Stimulated activated CD8-positive, alpha-beta memory T cell treated with anti-CD3 and anti-CD28 coated beads, Interleukin-4, amount 100 ng/mL, for 4 hours (primary cell): ENCODE measurements at places on chromosomes 6 and 20.

DNA sequence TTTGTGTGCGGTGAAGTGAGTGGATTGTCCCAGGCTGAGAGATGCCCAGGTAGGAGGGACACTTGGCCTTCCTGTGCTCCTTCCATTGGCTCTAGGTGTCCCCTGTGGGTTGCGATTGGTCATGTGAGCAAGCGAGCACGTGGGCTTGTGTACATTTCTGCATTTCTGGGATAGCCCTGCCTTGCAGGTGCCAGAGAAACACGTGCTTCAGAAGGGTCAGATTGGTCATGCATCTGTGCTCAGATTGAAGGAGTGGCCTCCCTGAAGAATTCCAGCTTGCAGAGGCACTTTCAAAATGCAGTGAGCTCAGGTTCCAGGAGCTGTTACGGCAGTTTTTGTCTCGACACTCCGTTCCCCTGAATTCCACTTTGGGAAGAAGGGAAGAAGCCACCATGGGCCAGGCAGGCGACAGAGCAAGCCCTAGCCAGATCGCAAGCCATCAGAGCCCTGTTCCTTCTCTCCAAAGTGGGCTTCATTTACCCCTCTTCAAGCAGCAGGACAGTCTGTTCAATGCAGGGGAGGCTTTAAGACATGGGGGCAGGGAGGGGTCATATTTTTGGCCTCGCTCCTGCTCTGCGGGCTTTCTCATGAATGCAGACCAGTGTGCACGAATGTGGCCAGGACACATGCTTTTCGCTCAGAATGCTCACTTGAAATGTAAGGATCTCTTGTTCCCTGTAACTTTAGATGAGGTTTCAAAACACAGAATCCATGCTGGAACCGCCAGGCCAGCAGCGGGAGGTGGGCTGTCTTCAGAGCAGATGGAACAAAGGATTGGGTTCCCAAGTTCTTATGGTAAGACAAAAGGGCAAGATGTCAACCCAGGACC, 78.6 kb upstream of the AKAP12 start:
- no peak for DNase-seq

- peak; percentile 29 for DNase-seq
Observed at GRCh38 chr20:667351-668034, 8.1 kb downstream of the SCRT2 start.

- no peak for DNase-seq
Observed at GRCh38 chr20:22890594-22891300, 144.4 kb upstream of the SSTR4 start.

GRCh38 chr20:35673884-35674283, 9.2 kb upstream of the CPNE1 start:
- DNase-seq: no peak

- DNase-seq: no peak
Observed at GRCh38 chr6:131966443-131966842, 15.3 kb upstream of the CCN2 start.

DNA sequence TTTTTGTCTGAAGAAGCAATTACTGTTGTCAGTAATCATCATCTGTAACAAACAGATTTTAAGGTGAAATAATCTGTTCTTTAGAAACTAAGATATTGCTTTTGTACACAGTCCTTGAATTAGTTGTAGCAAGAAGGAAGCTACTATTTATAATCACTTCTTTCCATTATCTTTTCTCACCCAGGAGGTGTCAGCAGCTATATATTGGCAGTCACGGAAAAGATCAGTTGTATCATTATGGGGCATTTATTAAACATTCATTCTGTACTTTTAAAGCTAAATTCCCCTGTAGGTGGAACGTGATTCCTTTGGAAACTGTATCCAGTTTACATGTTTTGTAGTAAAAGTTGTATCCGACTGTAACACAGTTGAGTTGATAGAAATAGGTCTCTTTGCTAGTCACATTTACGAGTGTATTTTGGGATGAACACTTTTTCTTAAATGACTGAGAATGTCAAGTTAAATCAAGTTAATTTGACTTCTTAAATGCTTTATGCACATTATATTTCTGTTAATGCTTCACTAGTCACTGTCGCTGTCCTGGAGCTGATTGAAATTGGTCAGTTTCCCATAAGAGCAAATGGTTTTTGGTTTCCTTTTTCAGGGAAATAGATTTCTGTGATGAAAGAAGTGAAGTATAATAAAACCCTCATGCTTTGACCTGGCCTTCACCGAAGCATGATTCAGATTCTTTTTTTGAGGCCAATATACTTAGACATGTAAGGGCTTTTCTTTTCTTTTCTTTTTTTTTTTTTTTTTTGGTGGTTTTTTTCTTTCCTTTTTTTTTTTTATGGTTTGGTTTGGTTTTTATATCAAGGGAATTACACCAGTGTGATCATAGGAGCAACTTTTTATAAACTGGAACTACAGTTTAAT, 5.1 kb downstream of the QKI start:
- DNase-seq: no peak

DNA sequence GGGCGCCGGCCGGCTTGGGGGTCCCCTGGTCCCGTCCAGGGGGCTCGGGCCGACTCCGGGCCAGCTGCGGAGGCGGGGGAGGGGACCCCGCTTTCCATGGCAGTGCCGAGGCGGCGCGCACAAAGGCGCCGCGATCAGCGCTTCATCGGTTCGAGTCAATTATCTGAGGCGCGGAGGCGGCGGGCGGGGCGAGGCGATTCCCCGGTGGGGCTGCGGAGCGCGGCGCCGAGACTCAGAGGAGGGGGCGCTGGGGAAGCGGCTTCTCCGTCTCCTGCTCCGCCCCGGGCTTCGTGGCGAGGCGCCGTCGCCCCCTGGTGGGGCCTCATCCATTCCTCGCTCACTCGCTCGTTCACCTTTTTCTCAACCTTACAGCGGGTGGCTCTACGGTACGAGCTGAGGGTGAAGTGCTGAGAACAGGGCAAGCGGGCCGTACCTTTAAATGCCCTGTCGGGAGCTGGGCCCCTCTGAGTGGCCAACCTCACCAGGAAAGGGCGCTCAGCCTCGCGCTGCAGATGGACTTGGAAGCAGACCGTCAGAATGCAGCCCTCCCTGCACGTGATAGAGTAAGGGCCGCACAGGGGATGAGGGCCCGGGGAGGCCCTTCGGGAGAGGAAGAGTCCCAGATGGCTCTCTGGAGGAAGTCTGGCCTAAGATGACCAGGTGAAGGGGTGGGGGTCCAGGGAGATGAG, 39.9 kb downstream of the SLC52A3 start:
- DNase-seq: peak; percentile 28

DNA sequence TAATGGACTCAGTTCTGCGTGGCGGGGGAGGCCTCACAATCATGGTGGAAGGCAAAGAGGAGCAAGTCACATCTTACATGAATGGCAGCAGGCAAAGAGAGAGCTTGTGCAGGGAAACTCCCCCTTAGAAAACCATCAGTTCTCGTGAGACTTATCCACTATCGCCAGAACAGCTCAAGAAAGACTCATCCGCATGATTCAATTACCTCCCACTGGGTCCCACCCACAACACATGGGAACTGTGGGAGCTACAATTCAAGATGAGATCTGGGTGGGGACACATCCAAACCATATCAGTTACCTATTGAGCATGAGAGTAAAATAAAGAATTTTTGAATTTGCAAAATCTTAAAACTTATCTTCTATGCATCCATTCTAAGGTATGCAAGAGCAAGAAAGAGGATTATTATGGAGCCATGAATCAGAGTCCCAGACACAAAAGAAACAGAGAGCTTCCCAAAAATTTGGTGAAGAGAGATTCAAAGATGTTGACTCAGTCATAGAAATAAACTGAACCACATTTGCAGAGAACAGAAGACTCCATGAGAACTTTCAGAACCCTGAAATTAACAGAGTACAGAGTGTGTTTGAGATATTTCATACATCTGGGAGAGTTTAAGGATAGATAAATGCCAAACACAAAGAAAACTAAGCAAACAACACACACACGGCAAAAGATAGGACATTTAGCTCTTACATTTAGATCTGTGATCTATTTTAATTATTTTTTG, 17.1 kb upstream of the MOXD1 start:
- DNase-seq: no peak

DNA sequence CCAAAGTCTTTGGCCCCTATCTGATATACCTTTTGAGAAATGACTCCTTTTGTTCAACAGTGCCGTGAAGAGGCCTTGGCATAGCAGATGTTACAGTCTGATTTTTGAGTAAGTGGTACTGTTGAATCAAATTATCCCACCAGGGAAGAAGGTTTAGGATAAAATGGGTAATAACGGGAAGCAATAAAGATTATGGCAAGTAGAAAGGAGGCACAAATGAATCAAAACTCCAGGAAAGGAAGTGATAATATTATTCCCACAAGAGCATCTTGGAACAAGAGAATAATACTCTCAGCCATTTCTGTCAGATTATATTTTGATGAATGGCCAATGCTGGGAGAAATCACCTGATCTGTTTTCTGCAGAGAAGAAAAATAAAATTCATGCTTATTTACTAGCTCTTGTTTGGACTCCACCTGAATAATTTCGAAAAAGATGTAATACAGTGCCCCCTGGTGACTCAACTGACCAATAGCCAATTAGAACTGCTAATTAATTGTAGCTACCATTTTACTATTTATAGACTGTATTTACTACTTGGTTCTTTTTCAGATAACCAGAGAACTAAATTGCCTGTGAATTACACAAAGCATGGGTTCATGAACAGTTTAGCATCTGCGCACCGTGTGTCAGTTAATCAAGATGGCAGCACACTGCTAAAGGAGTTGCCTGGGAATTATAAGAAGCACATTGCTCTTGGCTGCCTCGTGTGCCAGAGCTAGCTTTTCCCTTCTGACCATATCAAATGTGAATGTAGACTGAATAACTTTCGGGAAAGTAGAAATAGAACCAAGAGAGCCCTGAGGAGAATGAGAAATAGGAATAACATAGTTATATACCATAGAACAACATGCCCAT, 78.5 kb upstream of the TRDN start:
- DNase-seq: no peak

- peak; percentile 5 for DNase-seq
Observed at GRCh38 chr20:17969884-17970409, 1.1 kb downstream of the MGME1 start.
